Glomerular endothelial cell (primary cell): ENCODE measurements at places on chromosomes 7 and 10. TPM values are rescaled to one million over a fixed set of nuclear protein-coding genes. Genes with fewer than 3 reads are reported as not detected.

- no peak for DNase-seq
Measured at GRCh38 chr7:98930921-98931320, 52.6 kb downstream of the TRRAP start.

DNA sequence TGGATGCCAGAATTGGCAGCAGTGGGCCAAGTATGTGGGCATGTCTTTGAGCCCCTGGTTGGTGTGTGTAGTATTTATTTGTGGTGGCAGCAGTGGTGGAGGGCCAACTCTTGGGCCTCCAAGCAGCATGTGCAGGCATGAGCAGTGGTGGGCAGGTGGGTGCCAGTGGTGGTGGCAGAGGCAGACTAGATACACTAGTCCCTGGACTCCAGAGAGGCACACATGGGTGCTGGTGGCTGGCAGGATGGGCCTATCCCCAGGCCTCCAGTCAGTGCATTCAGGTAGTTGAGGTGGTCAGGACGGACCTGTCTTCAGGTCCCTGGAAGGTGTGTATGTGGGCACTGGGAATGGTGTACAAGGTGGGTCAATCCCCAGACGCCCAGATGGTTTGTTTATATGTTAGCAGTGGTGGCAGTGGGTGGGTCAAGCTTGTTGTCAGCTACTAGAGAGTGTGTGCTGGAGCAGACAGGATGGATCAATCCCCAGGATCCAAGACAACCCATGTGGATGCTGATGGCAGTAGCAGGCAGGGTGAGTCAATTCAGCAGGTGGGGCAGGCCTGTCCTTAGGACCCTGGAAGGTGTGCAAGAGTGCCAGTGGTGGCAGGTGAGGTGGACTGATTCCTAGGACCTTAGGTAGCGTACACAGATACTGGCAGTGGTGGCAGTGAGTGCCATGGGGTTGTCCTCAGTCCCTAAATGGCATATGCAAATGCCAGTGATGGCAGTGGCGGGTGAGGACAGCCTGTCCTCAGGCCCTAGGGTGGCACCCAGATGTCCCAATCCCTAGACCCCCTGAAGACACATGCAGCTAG is 294.3 kb downstream of the RPS24 start:
- no peak for DNase-seq

DNA sequence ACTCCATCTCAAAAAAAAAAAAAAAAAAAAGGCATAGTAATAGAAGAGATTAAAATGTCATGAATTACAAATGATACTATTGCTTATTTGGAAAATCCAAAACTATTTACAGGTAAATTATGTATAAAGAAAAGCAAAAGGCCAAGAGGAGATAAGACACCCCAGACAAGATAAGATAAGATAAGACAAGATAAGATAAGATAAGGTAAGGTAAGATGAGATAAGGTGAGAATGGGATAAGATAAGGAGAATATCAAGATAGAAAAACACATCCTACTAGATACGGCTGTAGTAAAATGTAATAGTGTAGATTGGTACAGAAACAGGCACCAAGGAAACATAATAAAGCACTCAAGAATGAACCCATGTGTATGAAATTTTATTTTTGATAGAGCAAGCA is 20.9 kb downstream of the VIM start:
- no peak for DNase-seq

DNA sequence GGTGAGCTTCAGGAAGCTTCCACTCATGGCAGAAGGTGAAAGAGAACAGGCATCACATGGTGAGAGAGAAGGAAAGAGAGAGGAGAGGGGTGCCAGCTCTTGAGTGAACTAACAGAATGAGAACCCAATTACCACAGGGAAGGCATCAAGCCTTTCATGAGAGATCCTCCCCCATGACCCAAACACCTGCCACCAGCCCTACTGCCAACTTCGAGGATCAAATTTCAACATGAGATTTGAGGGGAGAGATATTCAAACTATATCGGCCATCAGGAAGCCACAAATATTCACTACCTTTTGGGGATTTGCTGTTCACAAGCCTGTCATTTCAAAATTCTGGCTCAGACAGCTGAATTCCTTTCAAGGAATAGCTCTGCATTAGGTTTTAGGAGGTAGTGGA is 39.9 kb upstream of the SMNDC1 start:
- no peak for DNase-seq

The SYNPO2L gene
- total RNA-seq, result not detected in 2 replicates

- DNase-seq, result no peak
Measured at GRCh38 chr10:87675396-87676376, 16.0 kb downstream of the PAPSS2 start.

GRCh38 chr7:102390697-102391484 is 5.3 kb upstream of the PRKRIP1 start:
- no peak for DNase-seq

The RBM20 gene
- 0.29 and 0.68 TPM in 2 replicates for total RNA-seq
